ENCODE measurements at places on chromosomes 3 and 15.

GRCh38 chr3:186815435-186815834 lies 9.2 kb upstream of the RFC4 start:
- peak; percentile 82 for DNase-seq

DNA sequence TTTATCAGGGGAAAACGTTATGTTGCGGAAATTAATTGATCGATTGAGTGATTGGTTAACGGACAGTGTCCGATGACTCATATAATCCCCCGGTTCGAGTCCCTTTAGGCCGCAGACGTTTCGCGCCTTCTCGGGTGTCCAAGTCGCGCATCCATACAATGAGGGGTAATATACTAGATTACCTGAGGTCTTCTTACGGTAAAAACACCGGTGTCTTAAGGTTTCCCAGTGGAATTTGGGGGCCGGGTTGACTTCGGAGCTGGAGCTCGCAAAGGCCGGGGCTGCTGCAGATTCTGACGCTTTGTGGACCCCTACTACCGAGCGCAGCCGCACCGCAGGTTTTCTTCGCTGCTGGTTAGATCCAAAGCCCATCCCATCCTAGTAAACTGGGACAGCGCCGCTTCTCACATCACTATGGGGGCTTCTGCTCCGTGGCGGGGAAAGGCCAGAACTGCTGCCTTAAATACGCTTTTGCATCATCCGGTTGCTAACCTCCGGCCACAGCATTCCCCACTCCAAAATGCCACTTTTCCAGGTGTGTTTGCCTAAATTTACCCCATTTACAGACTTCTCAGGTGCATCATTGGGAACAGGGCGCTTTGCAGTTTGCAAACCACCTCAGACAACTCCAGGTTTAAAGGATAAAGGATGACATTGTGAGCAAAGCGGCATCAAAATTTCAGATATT lies 858 bp upstream of the SACM1L start:
- peak; percentile 35 for DNase-seq

DNA sequence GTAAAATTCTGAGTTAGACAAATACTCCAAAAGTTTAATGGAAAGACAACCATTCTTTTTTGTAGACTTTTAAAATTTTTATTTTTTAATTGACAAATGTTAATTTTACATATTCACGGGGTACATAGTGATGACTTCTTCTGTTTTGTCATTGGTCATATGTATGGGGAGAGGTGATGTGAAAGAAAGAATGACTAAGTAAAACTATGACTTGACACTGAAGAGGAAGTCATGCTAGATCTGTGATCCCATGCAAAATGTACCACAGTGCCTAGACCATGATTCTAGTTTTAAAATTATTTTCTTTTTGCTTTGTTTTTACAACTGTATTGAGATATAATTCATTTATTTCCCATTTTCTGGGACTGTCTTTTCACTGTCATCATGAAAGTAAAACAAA lies 281.6 kb downstream of the MBNL1 start:
- DNase-seq, result no peak

GRCh38 chr3:182636646-182637045 lies 156.7 kb upstream of the ATP11B start:
- DNase-seq, result no peak

DNA sequence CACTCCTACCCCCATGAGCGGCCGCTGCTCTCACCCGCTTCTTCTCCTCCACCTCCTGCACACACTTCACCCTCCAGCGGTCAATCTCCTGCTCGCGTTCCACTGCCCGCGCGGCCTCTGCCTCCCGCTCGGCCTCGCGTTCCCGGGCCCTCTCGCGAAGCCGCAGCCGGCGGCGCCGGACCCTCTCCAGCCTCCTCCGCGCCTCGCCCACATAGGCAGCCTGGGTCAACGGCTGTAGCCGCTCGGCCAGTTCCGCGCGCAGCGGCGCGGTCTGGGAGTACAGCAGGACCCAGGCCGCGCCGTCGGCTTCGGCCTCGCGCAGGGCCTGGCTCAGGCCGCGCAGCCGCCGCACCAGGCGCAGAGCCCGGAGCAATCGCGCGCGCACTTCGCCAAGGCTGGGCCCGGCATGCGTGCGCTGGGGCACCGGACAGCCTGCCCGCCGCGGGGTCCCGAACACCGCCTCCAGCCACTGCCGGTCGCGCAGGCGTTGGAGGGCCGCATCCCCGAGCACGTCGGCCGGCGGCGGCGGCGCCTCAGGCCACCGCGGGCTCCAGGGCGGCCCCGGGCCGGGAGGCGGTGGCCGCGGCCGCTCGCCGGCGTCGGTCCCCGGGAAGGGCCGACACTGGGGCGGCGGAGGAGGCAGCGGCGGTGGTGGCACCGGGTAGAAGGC lies 595 bp downstream of the PDCD7 start:
- peak; percentile 13 for DNase-seq
